Right cardiac atrium (tissue), 5 donors: ENCODE measurements at places on chromosomes 5 and 9. TPM values are rescaled to one million over a fixed set of nuclear protein-coding genes. Genes with fewer than 3 reads are reported as not detected.
A peak's percentile ranks its signal among the peaks of the same experiment; 100 is the strongest.

SMIM33 gene
- not detected for total RNA-seq

HARS1 gene
- total RNA-seq: 49.6 TPM

BTNL3 gene
- not detected for total RNA-seq

TAF1L gene
- total RNA-seq: not detected

GMCL2 gene
- total RNA-seq: not detected

MZB1 gene
- total RNA-seq: 1.2 TPM

C9orf50 gene
- not detected for total RNA-seq

PROB1 gene
- 24.8 TPM for total RNA-seq

TRIM36 gene
- total RNA-seq: 0.49 TPM

HMMR gene
- total RNA-seq: 1.0 TPM

DNA sequence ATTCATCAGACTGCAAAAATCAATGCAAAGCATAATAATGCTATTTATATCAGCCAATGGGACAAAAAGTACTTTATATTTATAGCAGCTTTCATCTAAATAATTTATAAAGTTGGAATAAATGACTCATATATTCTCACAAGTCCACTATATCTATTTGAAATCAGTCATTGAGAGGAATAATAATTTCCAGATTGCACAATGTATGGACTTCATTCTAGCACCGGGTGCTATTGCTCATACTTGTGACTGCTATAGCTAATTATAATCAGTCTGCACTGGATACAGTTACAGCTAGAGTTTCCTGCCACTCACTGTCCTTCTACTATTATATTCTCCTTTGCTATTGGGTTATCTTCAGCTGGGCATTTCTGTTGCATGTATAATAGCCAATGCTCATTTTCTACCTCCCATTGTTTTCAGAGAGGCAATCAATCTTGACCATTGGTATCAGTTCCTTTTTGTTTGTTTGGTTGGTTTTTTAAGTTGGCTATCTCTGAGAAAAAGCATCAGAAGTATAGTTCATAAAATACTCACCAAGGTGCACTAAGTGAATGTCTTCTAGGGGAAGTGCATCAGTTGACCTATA is 1.9 kb downstream of the CDH18 start:
- no peak for DNase-seq

DNA sequence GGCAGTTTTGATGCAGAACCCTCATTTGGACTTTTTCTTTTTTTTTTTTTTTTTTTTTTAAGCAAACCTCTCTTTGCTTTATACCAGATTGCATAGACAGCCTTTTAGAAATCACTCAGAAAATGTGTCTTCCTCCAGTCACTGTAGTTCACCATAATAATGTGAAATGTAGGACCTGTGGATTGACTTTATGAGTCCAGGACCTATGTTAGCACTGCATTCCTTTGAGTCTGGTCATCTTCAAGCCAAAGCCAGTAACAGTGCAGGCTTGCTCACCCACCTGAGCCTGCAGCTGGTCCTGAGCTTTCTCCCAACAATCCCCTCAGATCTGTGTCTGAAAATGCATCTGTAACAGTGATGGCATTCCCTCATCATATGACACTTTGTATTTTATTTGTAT is 110.7 kb upstream of the NFIL3 start:
- DNase-seq: no peak

GRCh38 chr9:130932255-130933079 is 6.6 kb downstream of the FIBCD1 start:
- peak; percentile 78 for DNase-seq

GRCh38 chr9:89165880-89166279 is 12.7 kb downstream of the SHC3 start:
- peak; percentile 52 for DNase-seq

- DNase-seq: no peak
Measured at GRCh38 chr5:96257904-96258303, 175.1 kb downstream of the PCSK1 start.

DNA sequence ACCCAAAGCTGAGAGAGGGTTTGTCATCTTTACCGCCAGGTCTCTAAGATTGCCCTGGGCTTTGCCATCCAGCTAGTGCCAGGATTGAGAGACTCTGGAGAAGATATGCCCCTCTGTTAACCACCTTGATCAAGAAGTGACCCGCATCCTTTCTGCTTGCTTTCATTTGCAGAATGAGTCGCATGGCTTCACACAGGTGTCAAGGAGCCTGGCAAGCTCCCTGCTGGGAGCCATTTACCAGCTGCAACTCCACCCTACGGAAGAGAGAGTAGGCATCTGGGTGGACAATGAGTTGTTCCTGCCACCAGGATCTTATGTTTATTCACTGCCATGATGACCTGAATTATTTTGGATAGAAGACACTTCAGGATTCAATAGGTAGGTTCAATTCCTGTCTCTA is 43.0 kb downstream of the HSD17B3 start:
- DNase-seq: no peak

- DNase-seq: no peak
Measured at GRCh38 chr5:175743676-175744210, 85.9 kb downstream of the HRH2 start.

- no peak for DNase-seq
Measured at GRCh38 chr9:2385746-2386145, 235.8 kb upstream of the VLDLR start.

DNA sequence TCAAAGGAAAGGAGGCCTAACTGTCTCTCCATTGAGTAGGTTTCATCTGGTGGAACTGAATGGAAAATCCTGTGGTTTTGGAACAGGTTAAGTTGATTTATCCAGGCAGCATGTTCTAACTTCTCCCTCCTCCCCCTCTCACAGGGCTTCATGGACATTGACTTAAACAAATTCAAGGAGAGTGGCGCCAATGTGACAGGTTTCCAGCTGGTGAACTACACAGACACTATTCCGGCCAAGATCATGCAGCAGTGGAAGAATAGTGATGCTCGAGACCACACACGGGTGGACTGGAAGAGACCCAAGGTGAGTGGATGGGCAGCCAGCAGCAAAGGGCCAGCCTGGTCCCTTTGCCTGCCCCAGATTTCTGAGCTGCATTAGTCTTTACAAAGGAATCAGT is 183.9 kb downstream of the GRIA1 start:
- no peak for DNase-seq

GRCh38 chr9:69463497-69464068 is 138.6 kb downstream of the ENTREP1 start:
- DNase-seq: no peak

- DNase-seq: no peak
Measured at GRCh38 chr9:79292731-79293280, 279.0 kb upstream of the TLE4 start.

- DNase-seq: no peak
Measured at GRCh38 chr5:181045316-181045715, 5.2 kb downstream of the BTNL9 start.

GRCh38 chr5:19734776-19735175 is 253.2 kb downstream of the CDH18 start:
- no peak for DNase-seq

- no peak for DNase-seq
Measured at GRCh38 chr5:38524022-38524421, 32.4 kb downstream of the LIFR start.
